ENCODE measurements at places on chromosomes 3 and 15.

DNA sequence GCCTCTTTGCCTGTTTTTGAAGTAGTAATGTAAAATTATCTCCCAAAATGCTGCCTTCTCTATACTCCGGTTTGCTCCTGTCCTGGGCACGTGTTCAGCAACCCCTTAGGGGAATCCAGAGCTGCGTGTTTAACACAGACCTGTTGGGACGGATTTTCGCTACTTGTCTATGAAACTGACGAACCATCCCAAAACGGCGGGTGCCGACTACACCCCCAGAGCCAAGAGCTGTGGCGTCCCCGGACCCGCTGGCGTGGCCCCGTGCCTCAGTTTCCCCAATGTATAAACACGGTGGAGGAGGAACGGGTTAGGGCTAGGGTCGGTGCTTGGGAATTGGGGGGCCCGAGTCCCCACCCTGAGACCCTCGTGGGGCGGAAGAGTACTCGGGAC lies 473 bp downstream of the FHIT start:
- no peak for DNase-seq

DNA sequence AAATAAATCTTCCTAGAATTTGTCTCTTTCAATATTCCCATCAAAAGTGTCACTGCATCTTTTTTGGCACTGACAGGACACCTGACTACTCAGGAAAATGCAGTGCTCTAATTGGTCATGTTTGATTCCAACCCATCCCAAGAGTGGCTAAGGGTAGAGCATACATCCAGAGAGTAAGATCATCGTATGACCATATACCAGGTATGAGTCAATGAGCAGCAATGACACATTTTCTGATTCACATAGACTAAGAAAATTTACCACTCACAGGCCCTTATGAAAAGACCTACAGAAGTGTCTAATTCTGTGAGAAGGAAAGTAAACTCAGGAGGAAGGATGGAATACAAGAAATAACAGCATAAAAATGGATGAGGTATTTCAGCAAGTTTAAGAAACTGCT lies 434.2 kb downstream of the ZIC1 start:
- DNase-seq, result no peak

GRCh38 chr15:95845862-95846515 lies 484.5 kb upstream of the NR2F2 start:
- DNase-seq, result no peak

GRCh38 chr15:44811337-44811736 lies 75.0 kb downstream of the TRIM69 start:
- DNase-seq, result no peak

- DNase-seq, result no peak
Observed at GRCh38 chr3:184236033-184236410, 6.6 kb downstream of the VWA5B2 start.

- DNase-seq, result no peak
Observed at GRCh38 chr15:57500979-57501576, 90.6 kb upstream of the MYZAP start.

DNA sequence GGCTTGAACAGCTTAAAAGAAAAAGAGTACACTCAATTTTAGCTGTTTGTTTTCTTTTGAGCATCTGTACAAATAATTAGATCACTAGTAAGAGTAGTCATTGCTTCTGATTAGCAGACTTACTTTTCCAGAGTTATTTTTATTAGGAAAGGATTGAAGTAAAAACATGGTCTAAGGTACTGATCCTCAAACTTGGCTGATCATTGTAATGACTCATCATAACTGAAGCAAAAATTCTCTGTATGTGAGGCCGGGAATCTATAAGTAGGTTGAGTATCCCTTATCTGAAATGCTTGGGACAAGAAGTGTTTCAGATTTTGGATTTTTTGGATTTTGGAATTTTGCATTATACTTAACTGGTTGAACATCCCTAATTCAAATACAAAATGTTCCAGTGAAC lies 12.4 kb downstream of the NMD3 start:
- no peak for DNase-seq

DNA sequence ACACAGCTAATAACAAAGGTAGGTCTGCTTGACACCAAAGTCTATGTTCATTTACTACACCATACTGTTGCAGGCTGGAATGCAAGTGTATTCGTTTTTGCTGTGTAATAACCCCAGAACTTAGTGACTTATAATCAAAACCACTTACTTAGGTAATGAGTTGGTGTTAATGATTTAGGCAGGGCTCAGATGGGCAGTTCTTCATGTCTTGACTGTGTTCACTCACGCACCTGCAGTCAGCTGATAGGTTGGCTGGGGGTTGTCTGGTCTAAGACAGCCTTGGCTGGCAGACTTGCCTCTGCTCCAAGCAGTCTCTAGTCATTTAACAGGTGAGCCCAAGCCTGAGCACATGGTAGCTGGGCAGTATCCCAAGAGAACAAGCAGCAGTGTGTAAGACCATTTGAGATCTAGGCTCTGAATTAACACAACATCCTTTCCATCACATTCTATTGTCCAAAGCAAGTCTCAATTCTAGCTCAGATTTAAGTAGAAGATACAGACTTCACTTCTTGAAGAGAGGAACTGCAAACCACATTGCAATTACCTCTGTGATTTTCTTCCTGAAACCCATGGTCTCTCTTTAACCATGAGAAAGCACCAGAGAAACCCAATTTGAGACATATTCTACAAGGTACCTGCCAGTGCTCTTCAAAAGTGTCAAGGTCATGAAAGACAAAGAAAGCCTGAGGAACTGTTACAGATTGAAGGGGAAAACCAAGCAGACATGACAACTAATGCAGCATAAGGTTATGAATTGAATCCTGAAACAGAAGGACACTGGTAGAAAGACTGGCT lies 13.3 kb upstream of the DCLK3 start:
- DNase-seq, result no peak

- DNase-seq, result no peak
Observed at GRCh38 chr15:32099956-32100684, 69.8 kb downstream of the CHRNA7 start.

- no peak for DNase-seq
Observed at GRCh38 chr3:40871394-40871793, 327.9 kb upstream of the CTNNB1 start.

DNA sequence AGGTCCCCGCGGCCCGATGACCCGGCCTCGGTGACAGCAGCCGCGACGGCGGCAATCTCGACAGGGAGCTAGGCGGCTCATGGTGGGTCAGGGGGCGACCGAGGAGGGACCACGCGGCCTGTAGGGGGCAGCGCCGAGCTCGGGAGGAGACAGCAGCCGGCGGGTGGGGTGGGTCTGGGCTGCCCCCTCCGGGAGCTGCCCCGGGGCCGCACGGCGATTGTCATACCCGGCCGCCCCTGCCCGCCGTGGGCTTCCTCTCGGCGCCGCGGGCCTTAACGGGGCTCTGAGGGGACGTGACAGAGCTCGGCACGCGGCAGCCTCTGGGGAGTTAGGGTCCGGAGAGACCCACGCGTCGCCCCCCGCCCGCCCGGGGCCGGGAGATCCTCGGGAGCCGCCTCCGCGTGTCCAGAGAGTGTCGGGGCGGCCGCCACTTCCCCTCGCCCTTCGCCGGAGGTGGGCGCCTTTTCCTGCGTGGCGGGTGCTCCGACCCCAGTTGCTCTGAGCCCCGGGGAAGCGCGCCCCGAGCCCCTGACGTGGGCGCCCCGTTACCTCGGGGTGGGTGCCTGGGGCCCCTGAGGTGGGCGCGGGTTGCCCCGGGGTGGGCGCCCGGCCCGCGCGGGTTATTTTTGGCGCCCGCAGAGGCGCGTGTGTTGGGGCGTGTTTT lies 539 bp upstream of the PLCL2 start:
- DNase-seq, result peak; percentile 67

DNA sequence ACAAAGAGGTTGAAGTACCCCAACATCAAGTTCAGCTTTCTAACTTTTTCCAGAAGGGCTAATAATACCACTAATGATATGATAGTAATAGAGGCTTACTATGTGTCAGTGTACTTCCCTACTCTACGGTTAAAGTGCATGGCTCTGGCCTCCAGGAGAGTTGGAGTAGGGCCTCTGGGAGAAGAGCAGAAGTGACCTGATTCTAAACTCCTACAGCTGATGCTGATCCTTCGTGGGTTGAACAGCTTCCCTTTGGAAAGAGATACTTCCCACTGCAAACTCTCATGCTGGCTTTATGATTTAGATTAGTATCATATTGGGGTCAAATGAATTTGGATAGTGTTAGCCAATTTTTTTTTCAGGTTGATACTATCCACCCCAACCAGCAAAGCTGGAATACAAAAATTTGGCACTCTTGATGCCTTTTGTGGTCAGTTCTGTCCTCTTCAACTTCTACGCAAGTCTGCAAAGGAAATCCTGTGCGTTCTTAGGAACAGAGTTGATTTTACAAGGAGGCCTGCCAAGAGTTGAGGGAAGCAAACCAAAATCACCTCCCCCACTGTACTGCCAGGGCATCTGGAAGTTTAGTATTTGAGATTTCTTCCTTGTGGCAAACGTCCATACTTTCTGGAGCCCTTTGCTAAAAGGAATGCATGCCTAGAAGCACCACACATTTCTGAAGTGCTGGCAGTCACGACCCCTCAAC lies 17.8 kb downstream of the TMEM212 start:
- no peak for DNase-seq

- no peak for DNase-seq
Observed at GRCh38 chr15:74783072-74783807, 1.4 kb downstream of the CSK start.

GRCh38 chr15:89781055-89781454 lies 4.9 kb downstream of the MESP2 start:
- DNase-seq, result no peak
